ENCODE measurements at places on chromosomes 7 and 10.

GRCh38 chr10:28381466-28381865 lies 78.6 kb upstream of the MPP7 start:
- H3K4me3 ChIP-seq = no peak overlapping the region
- H3K27me3 ChIP-seq = peaks cover 2% of the 10 kb centered on the region
- no peaks in the 10 kb centered on the region for H3K36me3 ChIP-seq
- DNase-seq = no peak
- H3K27ac ChIP-seq = no peak overlapping the region
- H3K4me1 ChIP-seq = no peaks in the 10 kb centered on the region

DNA sequence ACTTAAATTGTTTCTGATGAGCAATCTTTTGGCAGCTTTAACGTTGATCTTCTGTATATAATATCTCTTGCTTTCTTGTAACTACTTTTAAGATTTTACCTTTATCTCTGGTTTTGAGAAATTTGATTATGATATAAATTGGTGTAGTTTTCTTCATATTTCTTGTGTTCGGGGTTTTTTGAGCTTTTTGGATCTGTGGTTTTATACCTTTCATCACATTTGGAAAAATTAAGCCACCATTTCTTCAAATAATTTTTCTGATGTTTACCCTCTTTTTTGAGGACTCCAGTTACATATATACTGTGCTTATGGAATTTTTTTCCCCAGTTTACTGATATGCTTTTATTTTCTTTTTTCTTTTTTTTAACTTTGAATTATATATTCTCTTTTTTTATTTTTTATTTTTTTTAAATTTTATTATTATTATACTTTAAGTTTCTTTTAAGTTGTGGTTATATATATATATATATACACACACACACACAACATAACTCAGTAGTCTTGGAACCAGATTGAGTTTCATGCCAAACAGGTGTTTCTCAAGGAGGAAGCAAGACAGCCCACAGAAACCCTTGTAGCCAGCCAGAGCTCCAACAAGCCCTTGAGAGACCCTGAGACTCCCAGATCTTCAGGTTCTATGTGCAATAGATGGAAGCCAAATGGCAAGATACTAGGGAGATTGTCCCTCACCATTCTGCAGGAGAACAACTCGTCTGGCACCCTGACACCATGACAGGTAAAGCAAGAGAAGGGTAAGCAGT lies 27.5 kb upstream of the NME8 start:
- no peaks in the 10 kb centered on the region for H3K27me3 ChIP-seq
- no peaks in the 10 kb centered on the region for H3K4me1 ChIP-seq
- no peak overlapping the region for H3K4me3 ChIP-seq

DNA sequence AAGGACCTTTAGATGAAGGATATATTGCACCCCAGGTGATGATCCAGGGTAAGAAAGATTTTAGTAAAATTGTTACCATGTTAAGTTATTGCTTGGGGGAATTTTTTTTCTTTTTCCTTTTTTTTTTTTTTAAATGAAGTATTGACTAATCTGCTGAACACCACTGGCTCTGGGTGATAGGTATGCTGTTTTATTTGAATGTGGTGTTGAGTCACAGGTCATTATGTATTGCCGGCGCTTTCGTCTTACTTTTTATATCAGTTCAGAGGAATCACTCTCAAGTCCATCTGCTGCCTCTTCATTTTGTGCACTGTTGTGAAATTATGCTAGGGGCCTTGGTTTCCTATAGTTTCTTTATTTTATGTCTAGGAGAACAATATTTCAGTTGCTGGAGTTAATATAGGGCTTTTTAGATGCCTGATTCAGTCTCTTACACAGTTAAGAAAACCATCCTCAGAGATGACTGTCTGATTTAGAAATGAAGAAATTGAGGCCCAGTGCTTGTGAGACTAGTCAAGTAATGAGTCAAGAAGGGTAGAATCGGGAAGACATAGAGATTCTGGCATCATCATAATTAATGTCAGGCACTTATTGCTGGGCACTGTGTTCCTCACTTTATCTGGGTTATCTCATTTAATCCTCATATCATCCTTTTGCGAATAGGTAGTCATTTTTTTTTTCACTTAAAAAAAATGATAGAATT lies 38.7 kb downstream of the NRF1 start:
- no peaks in the 10 kb centered on the region for H3K27me3 ChIP-seq
- no peaks in the 10 kb centered on the region for H3K36me3 ChIP-seq
- H3K4me3 ChIP-seq = no peak overlapping the region
- no peaks in the 10 kb centered on the region for H3K4me1 ChIP-seq

DNA sequence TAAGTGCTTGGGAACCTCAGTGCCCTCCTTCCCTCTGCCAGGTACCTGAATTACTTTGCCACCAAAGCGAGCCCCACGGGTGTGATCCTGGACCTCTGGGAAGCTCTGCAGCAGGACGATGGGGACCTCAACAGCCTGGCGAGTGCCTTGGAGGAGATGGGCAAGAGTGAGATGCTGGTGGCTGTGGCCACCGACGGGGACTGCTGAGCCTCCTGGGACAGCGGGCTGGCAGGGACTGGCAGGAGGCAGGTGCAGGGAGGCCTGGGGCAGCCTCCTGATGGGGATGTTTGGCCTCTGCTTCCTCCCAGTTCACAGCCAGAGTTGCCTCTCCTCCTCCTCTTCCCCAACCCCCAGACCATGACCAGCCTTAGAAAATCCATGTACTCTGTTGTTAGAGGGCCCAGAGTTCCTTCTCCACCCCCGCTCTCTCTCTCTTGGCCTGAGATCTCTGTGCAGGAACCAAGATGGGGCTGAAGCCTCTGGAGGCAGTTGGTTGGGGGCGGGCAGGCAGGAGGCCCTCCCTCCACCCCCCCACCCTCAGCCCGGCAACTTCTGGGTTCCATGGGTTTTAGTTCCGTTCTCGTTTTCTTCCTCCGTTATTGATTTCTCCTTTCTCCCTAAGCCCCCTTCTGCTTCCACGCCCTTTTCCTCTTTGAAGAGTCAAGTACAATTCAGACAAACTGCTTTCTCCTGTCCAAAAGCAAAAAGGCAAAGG lies 19.8 kb upstream of the SLC29A3 start:
- no peak overlapping the region for H3K4me3 ChIP-seq
- 0 out of 2 replicates have a peak, but pooled peaks cover 2% of the 10 kb centered on the region for H3K4me1 ChIP-seq
- no peak overlapping the region for H3K27ac ChIP-seq
- H3K36me3 ChIP-seq = no peaks in the 10 kb centered on the region

DNA sequence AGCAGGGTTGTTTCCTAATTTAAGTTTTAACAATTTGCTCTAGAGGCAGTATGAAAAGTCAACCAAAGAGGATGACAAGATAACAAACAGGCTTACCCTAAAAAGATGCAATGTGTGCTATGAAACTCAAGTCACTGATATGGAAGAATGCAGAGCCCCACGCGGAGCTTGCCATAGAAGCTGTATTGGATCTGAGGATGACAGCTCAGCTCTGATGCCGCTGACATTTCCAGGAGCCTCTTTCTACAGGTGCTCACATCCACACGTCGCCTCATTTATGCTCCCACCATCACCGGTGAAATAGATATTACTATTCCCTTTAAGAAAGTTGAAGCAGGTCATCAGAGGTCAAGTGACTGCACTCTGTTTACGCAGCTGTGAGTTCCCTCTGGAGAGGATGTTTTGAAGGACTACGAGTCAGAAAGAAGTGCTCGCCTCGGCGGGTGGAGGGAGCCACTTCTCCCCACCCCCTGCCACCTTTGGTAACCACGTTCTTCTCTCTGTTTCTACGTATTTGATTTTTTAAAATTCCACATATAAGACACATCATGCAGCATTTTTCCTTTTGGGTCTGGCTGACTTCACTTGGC lies 275.4 kb downstream of the GLRX3 start:
- no peaks in the 10 kb centered on the region for H3K36me3 ChIP-seq
- H3K27me3 ChIP-seq = peaks cover 9% of the 10 kb centered on the region
- H3K4me3 ChIP-seq = no peak overlapping the region
- H3K27ac ChIP-seq = no peak overlapping the region

DNA sequence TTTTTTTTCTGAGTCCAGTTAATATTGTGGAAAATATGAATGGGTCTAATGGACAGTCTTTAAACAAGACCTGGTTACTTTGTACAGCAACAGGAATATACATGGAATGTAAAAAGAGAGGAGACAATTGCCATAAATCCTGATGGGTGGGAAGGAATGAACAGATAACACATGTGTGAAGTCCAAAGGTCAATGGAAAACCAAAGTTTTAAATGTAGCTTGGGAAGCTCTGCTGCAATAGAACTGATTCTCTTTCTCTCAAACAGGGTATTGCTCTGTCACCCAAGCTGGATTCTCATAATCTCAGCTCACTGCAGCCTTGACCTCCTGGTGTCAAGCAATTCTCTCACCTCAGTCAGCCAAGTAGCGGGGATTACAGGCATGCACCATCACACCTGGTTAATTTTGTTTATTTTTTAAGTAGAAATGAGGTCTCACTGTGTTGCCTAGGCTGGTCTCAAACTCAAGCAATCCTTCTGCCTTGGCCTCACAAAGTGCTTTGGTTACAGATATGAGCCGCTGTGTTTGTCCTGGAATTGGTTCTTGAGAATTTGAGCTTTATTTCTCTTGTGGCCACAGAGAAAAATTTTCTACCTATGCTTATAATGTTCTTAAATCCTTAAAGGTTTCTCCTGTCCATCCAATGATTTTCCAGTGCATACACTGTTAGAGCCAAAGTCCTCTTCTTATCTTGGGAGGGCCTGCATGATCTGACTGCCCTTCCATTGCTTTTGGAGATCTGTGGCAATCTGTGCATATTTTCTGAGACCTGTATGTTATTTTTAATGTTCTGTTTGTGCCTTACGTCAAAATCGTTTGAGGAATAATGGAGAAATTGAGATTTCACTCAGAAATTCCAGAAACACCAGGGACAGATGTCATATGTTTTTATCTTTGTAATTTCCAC lies 30.7 kb upstream of the ZNF92 start:
- H3K27me3 ChIP-seq = no peaks in the 10 kb centered on the region
- no peaks in the 10 kb centered on the region for H3K4me1 ChIP-seq
- H3K27ac ChIP-seq = no peak overlapping the region
- no peaks in the 10 kb centered on the region for H3K36me3 ChIP-seq

DNA sequence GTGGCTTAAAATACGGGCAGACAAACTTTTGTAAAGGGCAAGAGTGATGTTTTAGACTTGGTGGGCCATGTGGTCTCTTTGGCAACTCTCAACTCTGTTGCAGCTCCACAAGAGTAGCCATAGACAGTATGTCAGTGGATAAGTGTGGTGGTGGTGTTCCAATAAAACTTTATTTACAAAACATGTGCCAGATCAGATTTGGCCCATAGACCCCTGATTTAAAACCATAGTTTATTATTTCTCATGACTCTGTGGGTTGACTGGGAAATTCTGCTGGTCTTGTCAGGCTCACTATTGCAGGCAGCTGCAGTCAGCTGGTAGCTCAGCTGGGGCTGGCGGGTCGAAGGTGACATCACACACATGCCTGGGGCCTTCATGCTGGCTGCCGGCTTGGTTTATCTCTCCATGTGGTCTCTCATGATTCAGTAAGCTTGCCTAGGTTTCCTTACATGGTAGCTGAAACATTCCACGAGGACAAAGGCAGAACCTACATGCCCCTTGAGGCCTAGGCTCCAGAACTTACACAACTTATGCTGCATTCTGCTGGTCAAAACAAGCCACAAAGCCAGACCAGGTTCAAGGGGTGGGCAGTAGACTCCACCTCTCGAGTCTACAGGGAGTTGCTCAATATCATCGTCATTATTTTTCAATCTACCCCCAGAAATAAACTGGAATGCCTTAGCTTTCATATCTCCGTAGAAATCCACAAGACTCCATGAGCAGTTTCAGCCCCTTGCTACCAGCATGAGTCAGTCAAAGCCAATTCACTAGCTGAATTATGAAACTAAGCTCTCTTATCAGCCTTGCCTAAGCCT lies 245.7 kb downstream of the WDR11 start:
- peaks cover 4% of the 10 kb centered on the region for H3K27me3 ChIP-seq
- no peak for DNase-seq
- H3K27ac ChIP-seq = no peak overlapping the region
- H3K4me1 ChIP-seq = no peaks in the 10 kb centered on the region
- no peaks in the 10 kb centered on the region for H3K36me3 ChIP-seq
- no peak overlapping the region for H3K4me3 ChIP-seq

DNA sequence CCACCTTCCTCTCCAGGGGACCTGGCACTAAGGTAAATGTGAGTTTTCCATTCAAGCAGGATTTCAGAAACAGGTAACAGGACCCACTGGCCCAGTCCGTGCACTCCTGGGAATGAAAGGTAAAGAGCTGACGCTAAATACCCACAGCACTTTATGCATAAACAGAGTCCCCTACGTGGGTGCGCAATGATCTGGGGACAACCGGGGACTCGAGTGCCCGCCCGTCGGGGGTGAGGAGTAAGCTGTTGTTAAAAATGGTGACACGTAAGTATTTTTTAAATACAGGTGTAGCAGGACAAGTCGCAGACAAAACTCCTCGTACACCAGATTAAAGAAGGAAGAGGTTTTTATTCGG lies 47.2 kb upstream of the PPP2R2D start:
- no peaks in the 10 kb centered on the region for H3K4me1 ChIP-seq
- no peak for DNase-seq
- no peak overlapping the region for H3K4me3 ChIP-seq
- no peaks in the 10 kb centered on the region for H3K27me3 ChIP-seq
- H3K27ac ChIP-seq = no peak overlapping the region
- H3K36me3 ChIP-seq = no peaks in the 10 kb centered on the region

DNA sequence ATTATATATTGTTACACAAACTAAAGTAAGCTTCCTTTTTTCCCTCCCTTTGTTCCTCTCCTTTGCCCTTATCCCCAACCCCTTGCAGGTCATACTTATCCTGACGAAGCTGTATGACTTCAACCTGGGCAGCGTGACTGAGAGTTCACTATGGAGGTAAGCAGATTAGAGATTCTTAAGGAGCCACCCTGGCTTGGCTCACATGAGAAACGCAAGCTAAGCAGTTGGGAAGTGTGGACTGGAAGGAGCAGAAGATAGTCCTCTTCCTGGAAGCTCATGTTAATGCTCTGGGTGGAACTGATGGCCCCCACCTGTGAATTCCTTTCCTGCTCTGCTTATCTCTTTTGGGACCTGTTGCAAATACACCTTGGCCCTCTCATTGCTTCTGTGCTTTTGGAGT lies 201.6 kb downstream of the SORCS3 start:
- no peaks in the 10 kb centered on the region for H3K27me3 ChIP-seq
- H3K36me3 ChIP-seq = no peaks in the 10 kb centered on the region
- no peak overlapping the region for H3K4me3 ChIP-seq
- DNase-seq = no peak

DNA sequence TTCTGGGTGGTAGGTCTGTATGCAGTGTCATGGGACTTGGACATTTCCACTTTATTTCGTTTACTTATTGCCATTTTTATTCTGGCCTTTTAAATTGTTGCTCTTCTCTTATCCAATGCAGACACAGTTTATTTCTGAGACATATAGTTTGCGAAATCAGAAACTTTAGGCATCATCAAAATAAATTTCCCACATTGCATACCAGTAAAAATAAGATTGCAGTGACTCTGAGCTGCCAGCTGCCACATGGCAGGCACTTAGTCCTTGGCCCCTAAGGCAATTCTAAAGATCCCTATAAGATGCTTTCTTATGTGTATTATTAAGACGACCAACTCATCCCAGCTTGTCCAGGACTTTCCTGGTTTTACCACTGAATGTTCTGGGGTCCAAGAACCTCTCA lies 81.8 kb upstream of the ANKRD1 start:
- H3K27me3 ChIP-seq = no peaks in the 10 kb centered on the region
- no peak for DNase-seq
- no peak overlapping the region for H3K4me3 ChIP-seq
- H3K27ac ChIP-seq = no peak overlapping the region
- H3K4me1 ChIP-seq = no peaks in the 10 kb centered on the region
- H3K36me3 ChIP-seq = no peaks in the 10 kb centered on the region

- peaks cover 11% of the 10 kb centered on the region for H3K27me3 ChIP-seq
- H3K4me1 ChIP-seq = peaks cover 8% of the 10 kb centered on the region
- DNase-seq = no peak
- H3K36me3 ChIP-seq = no peaks in the 10 kb centered on the region
- H3K27ac ChIP-seq = no peak overlapping the region
Measured at GRCh38 chr10:79046326-79046725, 22.4 kb upstream of the ZMIZ1 start.

All from Panc1 (cell line).